ENCODE measurements at places on chromosomes 5 and 9.

DNA sequence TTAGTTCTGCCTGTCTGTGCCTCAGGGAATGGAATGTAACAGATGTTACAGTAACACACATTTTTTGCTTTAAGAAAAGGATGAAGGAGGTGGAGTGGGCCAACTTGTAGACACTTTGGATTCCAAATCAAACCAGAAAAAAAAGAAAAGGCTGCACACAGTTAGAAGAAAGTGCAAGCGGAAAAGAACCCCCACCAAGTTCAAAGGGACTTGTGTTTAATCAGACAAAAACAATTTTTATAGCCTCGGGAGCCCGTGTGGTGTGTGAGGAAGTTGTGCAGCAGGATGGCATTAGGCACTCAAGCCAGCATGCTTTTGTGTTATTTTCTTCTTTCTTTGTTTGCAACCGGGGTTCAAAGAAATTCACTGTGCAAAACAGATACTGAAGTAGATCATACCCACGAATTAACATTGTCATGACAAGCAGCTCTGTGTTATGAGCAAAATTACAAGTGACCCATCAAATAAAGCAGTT is 189.5 kb downstream of the SEMA5A start:
- no peak for DNase-seq

DNA sequence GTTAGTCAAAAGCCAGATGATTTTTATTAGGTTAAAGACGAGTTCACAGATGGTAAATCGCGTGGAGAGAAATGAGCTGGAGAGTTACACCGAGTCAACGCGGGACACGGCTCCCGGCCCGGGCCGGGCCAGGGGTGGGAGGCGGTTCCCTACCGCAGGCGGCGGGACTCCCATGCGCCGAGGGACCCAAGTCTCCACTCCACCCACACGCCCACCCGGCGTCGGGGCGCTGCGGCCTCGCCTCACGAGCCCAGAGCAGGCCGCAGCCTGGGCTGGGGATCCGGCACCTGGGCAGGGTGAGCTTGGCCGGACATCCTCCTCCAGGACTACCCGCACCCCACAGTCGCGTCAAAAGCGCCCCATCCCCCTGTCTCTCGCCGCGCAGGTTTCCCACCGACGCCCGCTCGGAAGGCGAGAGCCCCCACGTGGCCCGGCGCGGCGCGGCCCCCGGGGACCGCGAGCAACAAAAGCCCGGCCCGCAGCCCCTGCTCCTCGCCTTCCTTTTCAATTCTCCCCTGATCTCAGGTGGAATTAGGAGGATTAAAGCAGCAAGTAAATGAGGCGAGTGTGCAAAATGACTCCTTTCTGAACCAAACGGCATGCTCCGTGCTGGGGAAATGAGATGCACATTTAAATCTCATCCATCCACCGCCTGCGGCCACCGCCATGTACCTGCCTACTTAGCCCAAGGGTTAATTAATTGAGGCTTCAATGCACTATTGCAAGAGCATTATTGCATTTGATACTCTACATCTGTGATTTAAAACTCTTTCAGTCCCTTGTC is 196.5 kb upstream of the TBCA start:
- DNase-seq, result peak; percentile 16

DNA sequence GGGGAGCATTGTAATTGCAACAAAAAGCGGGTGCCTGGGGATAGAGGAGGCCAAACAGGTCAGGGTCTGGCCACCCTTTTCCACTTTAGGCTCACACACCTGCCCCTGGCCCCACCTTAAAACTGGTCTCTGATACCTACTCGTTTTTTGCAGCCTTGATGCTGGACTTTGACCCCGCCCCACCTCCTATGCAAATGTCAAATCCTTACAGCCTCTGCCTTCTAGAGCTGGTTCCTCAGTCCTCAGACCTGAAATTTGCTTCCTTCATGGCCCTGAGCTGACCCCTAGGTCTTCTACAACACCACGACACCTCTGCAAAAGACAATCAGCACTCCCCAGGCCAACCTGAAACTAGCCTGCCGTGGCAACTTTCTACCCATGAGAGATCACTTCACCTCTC is 37.7 kb downstream of the SMIM23 start:
- no peak for DNase-seq

GRCh38 chr5:87756951-87757350 is 344.2 kb upstream of the CCNH start:
- DNase-seq, result no peak

GRCh38 chr5:67050125-67050524 is 146.5 kb downstream of the CD180 start:
- no peak for DNase-seq

DNA sequence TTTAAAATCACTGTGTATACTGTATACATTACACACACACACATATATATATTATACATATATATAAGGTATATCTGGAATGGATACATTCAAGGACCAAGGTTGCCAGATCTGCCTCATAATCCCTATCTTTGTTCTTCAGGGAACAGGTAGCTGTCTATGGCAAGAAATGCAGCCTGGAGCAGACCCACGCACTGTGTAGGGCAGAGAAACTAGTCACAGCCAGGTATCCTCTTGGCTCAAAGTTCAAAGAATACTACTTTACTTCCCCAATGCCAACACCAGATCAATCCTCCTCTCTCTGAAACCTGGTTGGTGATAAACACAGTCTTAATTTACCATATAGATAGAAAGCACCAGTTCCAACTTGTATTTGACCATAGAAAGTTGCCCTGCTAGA is 313.6 kb downstream of the PRELID2 start:
- DNase-seq, result no peak

All from CD4-positive, alpha-beta T cell treated with Interleukin-4 for 1 hour (primary cell).